T-helper 2 cell treated with Interferon-gamma antibody and Interleukin-4, amounts not matched to agents 100 ng/mL and 5 ng/mL, for 36 hours (primary cell): ENCODE measurements at places on chromosomes 4 and X. TPM values are rescaled to one million over a fixed set of nuclear protein-coding genes. Genes with fewer than 3 reads are reported as not detected.

GAGE12J gene
- total RNA-seq: not detected in 2 replicates

SGMS2 gene
- total RNA-seq: 0.05 and 0.25 TPM in 2 replicates

PRKG2 gene
- 0.82 and 0.98 TPM in 2 replicates for total RNA-seq

UGT2B11 gene
- total RNA-seq: not detected in 2 replicates

BCLAF3 gene
- total RNA-seq: 7.7 and 7.8 TPM in 2 replicates

LRP2BP gene
- total RNA-seq: 0.59 and 0.70 TPM in 2 replicates

HHIP gene
- total RNA-seq: not detected in 2 replicates

WDR44 gene
- 15.5 and 17.3 TPM in 2 replicates for total RNA-seq

SSX2 gene
- total RNA-seq: not detected in 2 replicates

PNCK gene
- 0.32 TPM in 1 of 2 replicates, not detected in the other for total RNA-seq

BTK gene
- not detected in 2 replicates for total RNA-seq

MAGEA2 gene
- not detected in 2 replicates for total RNA-seq

MTCP1 gene
- 12.1 and 15.0 TPM in 2 replicates for total RNA-seq

HELT gene
- total RNA-seq: not detected in 2 replicates

ITIH6 gene
- not detected in 2 replicates for total RNA-seq

USP17L27 gene
- not detected in 2 replicates for total RNA-seq
